ENCODE measurements at places on chromosomes 7 and 10.

GRCh38 chr10:34731885-34732701, 83.0 kb downstream of the PARD3 start:
- no peak for DNase-seq

DNA sequence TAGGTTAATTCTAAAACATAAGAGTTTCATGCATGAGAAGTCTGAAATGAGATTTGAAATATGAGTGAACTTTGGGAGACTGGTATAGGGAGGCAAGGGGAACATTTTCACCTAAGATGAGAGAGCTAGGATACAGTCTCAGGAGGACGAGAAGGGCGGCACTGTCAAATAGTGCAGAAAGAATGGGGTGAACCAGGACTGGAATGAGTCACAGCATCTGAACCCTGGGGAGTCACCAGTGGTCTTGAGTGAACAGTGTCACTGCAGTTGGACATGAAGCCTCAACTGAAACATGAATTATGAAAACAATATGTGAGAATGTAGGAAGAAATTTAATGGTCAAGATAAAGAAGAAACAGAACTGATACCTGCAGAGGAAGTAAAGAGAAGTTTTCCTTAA, 33.8 kb downstream of the GNG11 start:
- no peak for DNase-seq

GRCh38 chr7:78413568-78413967, 615.0 kb downstream of the PHTF2 start:
- no peak for DNase-seq

- no peak for DNase-seq
Measured at GRCh38 chr7:121195874-121196273, 132.9 kb upstream of the WNT16 start.

DNA sequence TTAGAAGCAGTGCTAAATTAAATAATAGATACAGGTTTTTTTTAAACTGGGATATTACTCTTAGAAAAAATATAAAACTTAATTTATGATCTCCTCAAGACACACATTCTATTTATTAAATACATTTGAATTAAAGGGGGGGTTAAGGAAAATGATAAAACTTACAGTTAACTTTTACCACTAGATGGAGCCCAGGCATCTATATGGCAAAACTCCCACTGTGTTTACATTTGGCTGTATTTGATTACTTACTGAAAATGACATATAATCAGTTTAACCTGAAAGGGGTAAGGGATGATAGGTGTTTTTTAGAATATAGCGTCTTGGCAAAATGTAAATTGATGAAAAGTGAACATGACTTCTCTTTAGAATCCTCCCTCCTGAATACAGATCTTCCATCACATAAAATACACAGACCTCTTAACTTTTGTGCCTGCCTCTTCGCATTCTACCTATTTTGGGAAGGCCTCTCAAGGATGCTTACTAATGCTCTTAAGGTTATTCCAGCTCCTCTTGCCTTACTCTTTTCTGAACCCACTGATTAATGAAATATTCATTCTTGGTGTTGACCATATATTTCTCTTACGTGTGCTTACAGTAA, 235.7 kb downstream of the AGMO start:
- no peak for DNase-seq

GRCh38 chr7:12066004-12066403, 145.1 kb upstream of the TMEM106B start:
- no peak for DNase-seq

- no peak for DNase-seq
Measured at GRCh38 chr7:100509231-100509630, 25.5 kb downstream of the NYAP1 start.

DNA sequence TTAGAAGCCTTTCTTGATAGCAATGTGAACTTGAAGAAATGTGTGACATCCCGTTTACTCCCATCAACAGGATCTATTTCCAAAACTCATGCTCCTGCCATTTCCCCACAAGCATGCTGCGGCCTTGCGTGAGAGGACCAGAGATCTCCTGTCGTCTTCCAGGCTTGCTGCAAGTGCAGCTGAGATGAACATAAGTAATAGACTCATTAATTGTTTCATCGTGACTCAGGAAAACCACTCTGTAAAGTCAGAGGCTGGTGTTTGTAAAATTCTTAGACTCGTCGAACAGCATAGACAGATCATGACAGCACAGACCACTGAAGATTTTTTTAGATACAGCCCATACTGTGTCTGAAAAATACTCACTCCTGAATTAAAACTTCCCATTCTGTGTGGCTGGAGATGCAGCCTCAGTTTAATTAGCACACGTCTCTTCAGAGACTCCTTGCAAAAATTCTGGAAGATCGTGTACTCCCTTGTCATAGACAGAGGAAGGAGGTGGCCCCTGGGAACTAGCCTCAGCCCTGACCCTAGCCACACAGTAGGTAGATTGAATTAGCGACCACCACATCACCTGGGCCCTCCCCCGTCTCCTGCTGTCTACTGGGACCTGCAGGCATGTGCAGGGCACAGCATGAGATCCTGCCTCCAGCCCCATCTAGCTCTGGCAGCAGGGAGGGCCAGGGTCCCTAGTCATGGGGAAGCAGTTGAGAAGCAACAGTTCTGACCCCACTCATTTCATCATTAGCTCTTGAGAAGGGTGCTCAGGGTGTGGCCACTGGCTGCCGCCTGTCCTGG, 226.0 kb downstream of the CELF2 start:
- DNase-seq = no peak

DNA sequence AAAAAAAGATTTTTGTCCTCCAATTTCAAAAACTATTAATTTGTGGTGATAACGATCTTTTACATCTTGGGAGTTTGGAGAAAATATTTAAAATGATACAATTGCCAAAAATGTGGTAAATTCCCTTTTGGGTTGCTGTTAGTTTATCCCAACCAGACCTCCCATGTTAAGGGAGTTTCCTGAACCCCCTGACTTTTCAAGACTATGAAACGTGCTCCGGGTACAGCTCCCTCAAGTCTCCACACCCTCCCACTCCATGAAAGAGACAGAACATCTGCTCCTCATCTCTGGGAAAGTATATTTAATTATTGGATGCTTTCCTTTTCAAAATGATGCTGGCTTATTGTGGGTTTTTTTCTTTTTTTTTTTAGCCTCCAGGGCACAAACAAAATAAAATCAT, 534.6 kb upstream of the NRP1 start:
- no peak for DNase-seq

DNA sequence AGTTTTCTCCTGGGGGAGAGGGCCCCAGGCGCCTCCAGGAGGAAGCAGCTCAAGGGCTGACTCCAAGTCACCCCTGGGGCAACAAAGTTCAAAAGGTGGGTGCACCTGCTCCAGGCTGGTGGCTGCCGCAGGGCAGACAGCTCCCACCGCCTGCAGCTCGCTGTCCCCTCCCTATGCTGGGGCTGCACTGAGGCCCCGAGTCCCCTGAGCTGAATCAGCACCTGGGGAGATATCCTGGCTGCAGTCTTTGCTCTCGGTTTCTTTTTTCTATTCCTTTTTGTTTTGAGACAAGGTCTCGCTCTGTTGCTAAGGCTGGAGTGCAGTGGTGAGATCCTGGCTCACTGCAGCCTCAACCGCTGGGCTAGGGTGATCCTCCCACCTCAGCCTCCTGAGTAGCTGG, 183.4 kb downstream of the DNAJB6 start:
- no peak for DNase-seq

DNA sequence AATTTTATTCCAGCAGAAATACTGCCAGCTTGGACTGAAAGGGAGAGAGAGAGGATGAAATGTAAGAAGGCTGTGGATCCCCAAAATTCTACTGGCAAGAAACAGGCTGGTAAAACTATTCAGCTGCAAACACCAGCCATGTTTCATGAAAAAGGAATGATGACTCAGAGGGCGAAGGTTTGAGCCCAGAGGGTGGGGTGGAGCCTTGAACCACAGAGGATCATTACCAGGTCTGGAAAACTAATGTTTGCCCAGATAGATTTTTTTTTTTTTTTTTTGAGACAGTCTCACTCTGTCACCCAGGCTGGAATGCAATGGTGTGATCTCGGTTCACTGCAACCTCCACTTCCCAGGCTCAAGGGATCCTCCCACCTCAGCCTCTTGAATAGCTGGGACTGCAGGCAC, 41.7 kb upstream of the NRF1 start:
- DNase-seq = no peak

- no peak for DNase-seq
Measured at GRCh38 chr7:5349437-5350173, 66.9 kb downstream of the SLC29A4 start.

DNA sequence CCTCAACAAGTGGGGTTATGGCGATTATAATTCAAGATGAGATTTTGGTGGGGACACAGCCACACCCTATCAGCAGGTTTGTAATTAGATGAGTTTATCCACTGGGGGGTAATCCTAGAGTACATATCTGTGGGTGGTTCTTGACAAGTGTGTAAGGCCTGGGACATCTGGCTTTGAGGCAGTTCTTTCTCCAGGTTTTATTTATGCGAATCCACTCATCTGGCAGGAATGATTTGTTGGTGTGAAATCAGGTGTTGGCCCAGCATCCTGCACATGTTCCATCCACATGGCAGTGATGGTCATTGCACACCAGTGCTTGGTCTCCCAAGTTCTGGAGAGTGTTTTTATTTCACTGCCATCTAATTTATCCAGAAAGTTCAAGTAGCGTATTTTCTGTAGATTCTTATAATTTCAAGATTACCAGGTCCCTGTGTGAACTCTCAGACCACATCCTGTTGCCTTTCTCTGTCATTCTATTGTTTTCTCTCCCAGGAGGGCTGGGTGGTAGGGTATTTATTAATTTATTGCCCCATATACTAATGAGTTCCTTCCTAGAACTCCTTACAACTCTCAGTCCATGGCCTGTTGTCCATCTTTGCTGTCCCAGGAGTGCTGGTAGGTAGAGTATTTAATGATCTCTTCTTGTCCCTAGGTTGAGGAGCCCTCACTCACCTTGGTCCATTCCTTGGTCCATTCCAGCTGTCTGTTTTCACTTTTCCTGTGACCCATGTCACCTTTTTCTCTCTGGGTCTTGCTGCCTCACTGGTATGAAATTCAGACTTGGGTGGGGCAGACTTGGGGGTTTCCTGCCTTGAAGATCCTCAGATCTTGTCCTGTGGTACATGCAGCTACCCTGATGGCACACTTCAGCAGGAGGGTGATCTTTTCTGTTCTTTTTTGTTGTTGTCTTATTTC, 10.4 kb downstream of the RALA start:
- no peak for DNase-seq

DNA sequence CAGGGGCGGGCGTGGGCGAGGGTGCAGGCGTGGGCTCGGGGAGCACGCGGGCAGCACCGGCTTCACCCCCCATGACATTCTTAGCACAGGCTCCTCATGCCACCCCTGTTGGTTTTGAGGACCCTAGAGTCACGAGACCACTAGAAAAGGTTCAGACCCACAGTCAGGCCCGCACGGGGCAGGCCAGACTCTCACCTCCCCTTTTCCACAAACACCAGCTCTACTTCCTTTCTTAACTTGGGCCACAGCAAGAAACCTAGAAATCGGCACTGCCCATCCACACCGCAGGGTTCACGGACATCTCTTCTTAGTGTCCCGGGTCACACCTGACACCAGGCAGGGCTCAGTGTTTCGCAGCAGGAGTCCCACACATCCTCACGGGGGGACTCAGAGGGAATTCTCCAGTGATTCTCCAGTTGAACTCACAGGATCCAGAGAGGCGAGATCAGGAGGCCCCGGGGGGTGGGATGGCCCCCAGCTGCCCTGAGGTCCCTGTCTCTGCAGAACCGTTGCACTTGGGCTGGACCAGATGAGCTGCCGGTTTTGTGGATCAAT, 52.0 kb downstream of the JAKMIP3 start:
- DNase-seq = no peak

DNA sequence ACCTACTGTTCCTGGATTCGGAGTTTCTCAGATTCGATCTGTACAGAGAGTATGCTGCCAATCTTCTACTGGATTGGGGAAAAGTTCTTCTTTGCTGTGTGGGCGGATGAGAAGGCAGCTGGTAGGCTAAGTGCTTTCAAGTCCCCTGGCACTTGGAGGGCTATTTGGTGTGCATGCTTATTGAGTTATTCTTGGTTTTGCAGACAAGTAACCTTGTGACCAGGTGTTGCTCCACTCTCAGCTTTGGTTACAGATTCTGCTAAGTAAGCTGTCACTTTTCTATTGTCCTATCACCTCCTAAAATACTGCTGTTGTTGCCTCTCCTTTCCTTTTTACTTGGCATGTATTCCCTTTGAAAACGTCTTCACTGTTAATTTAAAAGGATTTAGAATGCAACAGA, 1375.1 kb upstream of the LRRTM3 start:
- DNase-seq = no peak

DNA sequence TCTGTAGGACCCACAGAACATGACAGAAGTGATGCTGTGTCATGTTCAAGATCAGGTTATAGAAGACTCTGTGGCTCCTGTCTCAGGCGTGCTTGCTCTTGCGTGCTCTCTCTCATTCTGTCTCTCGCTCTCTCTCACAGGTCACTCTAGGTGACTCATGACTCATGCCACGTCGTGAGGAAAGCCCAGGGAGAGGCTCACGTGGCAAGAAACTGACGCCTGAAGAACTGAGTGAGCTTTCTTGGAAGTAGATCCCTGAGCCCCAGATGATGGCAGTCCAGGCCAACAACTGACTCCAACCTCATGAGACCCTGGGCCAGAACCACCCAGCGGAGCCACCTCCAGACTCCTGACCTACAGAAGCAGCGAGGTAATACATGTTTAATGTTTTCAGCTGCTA, 103.3 kb downstream of the DNMBP start:
- DNase-seq = no peak

DNA sequence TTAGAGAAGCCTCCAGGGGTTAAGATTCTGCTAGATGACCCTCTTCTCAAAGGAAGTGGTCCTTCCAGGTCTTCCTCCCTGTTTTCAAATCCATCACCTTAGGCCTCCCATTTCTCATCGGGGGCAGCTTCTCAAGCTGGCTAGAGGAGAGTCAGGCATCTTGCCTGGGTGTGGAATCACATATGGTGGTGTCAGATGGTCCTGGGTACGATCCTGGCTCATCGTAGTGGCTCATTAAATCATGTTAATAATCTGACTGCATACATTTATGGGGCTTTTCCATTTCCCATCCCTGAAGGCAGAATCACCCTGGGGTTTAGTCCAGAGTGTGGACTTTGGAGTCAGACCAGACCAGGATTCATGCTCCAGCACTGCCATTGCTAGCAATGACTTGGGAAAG, 132.6 kb downstream of the RPS24 start:
- no peak for DNase-seq

GRCh38 chr10:78577712-78578111, 491.1 kb upstream of the ZMIZ1 start:
- DNase-seq = no peak

Measured in NCI-H1436 treated with DMSO at 0.1 percent for 48 hours (cell line).